Activated CD4-positive, alpha-beta T cell treated with anti-CD3 and anti-CD28 coated beads, Interleukin-2, amount 50 U/mL, for 1 hour (primary cell): ENCODE measurements at places on chromosomes 11 and 22.
A peak's percentile ranks its signal among the peaks of the same experiment; 100 is the strongest.

DNA sequence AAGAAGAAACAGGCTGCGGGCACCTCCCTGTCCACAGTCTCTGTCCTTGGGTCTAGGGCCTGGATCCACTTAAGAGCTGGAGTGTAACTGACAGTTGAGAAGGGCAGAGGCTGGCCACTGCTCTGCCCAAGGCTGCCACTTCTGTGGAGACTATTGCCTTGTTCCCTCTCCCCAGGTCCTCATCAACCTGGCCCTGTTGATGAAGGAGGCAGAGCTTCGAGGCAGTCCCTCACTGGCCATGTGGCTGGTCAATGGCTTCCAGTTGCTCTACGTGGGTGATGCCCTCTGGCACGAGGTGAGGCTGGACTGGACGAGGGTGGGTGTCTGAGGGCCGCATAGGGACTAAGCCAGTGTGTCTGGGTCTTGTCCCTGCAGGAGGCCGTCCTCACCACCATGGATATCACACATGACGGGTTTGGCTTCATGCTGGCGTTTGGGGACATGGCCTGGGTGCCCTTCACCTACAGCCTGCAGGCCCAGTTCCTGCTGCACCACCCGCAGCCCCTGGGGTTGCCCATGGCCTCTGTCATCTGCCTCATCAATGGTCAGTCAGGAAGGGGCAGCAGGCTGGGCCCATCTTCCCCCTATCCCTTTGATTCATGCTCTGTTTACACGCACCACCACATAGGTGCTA lies 2.8 kb downstream of the ZNHIT2 start:
- DNase-seq = no peak

DNA sequence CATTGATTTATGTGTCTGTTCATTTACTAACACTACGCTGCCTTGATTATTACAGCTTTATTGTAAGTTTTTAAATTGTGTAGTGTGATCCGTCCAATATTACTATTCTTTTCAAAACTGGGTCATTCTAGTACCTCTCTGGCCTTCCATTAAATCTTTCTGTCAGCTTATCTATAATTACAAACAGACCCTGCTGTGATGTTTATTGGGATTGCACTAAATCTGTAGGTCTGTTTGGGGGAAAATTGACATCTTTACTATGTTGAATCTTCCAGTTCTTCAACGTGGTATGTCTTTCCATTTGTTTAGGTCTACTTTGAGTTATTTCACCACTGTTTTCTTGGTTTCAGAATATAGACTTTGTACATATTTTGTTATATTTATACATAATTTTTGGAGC lies 15.6 kb downstream of the CABIN1 start:
- DNase-seq = no peak

- no peak for DNase-seq
These were observed 21.8 kb downstream of the PRR5 start for GRCh38 chr22:44723801-44724200.

DNA sequence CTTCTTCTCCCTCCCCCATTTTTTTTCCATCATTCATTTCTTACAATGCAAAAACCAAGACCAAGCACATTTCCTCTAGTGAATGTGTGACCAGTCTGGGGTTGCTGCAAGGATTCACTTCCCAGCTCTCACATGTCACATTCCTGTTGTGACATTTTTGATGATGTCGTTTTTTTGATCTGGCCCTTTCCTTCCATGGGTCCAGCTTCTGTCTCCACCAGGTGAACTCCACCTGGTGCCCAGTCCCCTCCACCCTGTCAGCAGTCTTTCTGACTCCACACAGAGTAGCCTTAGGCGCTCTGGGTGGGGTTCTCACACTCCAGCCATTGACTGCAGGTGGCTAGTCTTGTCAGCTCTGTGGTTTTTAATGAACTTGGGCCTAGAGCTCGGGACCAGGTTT lies 15.6 kb downstream of the PANX1 start:
- no peak for DNase-seq

DNA sequence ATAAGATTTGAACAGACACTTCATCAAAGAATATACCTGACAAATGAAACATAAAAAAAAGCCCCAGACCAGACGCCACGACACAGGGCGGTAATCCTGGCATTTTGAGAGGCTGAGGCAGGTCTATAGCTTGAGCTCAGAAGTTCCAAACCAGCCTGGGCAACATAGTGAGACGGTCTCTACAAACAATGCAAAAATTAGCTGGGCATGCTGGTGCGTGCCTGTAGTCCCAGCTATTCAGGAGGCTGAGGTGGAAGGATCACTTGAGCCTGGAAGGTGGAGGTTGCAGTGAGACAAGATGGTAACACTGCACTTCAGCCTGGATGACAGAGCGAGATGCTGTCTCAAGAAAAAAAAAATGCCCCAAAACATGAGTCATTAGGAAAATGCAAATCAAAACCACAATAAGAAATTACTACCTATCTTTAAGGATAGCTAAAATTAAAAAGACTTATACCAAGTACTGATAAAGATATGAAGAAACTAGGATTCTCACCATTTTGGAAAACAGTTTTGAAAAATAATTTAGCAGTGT lies 91.7 kb upstream of the GRAMD1B start:
- no peak for DNase-seq

- DNase-seq = peak; percentile 7
These were observed 39.0 kb downstream of the RRAS2 start for GRCh38 chr11:14320020-14320419.

GRCh38 chr22:45645150-45645525 lies 26.5 kb upstream of the ATXN10 start:
- no peak for DNase-seq

DNA sequence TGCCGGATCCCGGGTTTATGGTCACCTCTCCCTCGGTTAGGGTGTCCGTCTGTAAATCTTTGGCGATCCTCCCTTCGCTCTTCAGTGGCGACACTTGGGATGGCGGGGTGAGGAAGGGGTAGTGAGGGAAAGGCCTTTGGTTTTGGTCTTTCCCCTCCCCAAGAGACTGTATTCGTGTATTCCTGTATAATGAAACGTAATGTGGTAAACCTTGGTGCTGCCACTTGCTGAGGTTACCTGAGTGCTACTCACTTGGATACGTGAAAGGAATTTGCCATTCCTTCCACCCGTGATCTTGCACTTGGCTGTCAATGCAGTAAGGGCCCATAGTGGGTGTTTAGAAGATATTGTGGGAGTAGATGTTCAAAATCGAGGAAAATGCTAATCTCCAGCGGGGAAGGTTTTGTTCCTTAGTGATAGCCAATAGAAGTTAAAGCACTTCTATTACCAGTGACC lies 578 bp upstream of the NUP160 start:
- no peak for DNase-seq

- no peak for DNase-seq
These were observed 36.1 kb downstream of the ME3 start for GRCh38 chr11:86636275-86636674.

GRCh38 chr22:23565915-23566704 lies 14.0 kb downstream of the IGLL1 start:
- no peak for DNase-seq

- no peak for DNase-seq
These were observed 21.6 kb downstream of the ZFP91 start for GRCh38 chr11:58600510-58600909.

- DNase-seq = no peak
These were observed 17.0 kb upstream of the CHADL start for GRCh38 chr22:41257696-41258095.

DNA sequence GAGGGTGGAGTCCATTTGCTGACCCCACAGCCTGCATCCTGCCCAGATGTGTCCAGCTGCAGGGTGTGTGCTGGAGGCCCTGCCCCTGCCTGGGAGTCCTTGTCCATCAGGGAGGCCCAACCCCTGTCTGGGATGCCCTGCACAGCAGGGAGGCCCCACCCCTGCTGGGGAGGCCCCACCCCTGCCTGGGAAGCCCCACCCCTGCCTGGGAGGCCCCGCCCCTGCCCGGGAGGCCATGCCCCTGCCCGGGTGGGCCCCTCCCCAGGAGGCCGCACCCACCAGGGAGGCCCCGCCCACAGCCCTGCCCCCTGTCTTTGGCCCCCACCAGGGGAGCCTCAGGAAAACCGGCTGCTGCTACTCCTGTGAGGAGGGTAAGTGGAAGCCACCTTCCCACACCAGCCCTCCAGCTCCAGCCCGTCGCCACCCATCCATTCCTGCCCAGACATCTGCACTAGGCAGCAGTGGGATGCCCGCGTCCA lies 37.2 kb downstream of the MUC5B start:
- peak; percentile 34 for DNase-seq

GRCh38 chr11:26761361-26761809 lies 39.5 kb upstream of the SLC5A12 start:
- DNase-seq = no peak

- DNase-seq = no peak
These were observed 4.5 kb upstream of the TPP1 start for GRCh38 chr11:6623391-6624363.

GRCh38 chr11:35891096-35891495 lies 52.8 kb upstream of the LDLRAD3 start:
- no peak for DNase-seq

DNA sequence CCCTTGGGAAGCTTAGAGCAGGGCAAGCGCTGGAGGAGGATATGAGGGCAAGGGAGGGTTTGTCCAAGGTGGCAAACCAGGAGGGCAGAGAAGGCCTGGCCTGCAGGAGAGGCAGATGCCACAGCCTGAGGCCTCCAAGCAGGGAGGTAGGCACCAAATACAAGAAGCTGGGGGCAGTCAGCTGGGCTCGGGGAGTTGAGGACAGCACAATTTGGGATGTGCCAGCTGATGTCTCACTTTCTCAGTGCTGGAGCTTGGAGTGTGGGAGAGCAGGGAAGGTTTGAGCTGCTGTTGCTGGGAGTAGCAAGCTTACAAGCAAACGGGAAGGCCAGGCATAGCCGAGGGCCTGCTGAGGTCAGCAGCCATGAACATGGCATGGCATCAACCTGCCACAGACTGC lies 4.0 kb downstream of the ZDHHC24 start:
- DNase-seq = no peak

DNA sequence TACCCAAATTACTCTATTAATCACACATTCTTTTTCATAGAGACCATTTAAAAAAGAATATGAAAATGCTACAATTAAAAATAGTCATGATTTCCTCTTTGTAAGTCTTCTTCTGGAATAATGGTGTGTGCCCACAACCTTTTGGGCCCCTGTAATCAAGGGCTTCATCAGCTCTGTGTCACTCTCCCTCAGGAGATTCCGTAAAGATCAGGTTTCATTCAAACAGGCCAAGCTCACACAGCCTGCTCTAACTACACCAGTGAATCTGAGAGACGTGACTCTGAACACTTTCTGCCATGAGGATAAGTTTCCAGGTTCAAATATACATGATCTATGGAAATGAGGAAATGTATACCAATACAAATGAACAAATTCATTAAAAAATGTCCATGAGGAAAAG lies 9.5 kb downstream of the DRICH1 start:
- DNase-seq = no peak

GRCh38 chr22:46192210-46192993 lies 42.1 kb downstream of the PPARA start:
- DNase-seq = no peak

- no peak for DNase-seq
These were observed 655.7 kb downstream of the METTL15 start for GRCh38 chr11:28763876-28764275.

GRCh38 chr11:57214494-57214893 lies 22.6 kb downstream of the APLNR start:
- DNase-seq = no peak

- DNase-seq = no peak
These were observed 557.9 kb upstream of the CADM1 start for GRCh38 chr11:116062129-116062489.

GRCh38 chr11:47278769-47279168 lies 8.8 kb downstream of the MADD start:
- DNase-seq = no peak

DNA sequence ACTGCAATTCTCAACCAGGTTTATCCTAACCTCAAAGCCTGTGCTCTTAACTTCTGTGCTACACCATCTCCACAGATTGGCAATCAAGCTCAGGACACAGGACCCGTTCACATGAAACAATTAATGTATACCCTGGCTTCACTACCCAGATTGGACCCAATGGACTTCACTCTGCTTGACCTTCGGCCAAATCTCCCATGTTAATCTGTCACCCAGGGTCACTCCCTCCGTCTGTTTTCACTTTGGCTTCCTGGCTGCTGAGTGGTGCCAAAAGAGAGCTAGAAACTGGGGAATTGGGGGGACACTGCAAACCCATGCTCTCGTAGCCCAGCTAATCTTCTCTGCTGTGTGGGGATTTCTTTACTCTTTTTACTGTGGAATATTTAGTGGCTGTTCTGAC lies 216.1 kb upstream of the ZC3H12C start:
- no peak for DNase-seq

GRCh38 chr11:132068556-132068955 lies 698.1 kb downstream of the NTM start:
- no peak for DNase-seq

GRCh38 chr11:130553306-130553705 lies 104.9 kb downstream of the ADAMTS15 start:
- no peak for DNase-seq

GRCh38 chr11:71240865-71241691 lies 11.3 kb downstream of the SHANK2 start:
- DNase-seq = no peak

DNA sequence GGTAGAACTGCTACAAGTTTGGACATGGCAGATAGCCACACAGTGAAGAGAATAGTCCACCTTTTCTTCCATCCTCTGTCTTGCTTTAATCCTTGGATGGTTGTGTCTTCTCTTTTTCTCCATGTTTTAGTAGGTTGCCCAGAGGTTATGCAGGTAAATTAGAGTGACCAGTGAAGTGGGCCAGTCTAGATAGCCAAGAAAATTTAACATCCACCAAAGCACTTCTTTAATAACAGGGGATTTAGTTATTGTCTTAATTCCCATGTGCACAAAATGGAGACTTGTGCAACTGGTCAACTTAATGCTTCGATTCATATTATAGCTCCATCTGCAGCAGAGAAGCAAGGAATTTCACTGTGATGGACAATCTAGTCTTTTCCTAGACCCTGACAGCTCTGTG lies 58.8 kb upstream of the RCN1 start:
- no peak for DNase-seq

- DNase-seq = peak; percentile 45
These were observed 52.0 kb upstream of the THY1 start for GRCh38 chr11:119474682-119475596.

GRCh38 chr22:20618488-20618887 lies 111.1 kb downstream of the MED15 start:
- DNase-seq = no peak

- DNase-seq = peak; percentile 45
These were observed 38.2 kb downstream of the BRD1 start for GRCh38 chr22:49789289-49790141.

DNA sequence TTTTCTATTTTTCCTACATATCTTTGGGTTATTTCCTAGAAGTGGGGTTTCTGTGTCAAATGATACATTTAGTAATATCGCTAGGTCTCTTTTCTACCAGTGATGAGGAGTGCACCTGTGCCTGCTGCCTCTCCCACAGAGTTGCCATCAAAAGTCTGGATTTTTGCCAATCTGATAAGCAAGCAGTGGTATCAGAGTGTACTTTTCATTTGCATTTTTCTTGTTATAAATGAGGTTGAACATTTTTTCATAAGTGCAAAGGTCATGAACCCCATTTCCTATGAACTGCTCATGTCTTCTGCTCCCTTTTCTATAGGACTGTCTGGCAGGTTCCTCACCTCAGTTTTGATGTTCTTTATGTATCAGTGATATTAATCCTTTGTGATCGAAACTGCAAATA lies 1.7 kb downstream of the TRPM5 start:
- DNase-seq = no peak

- no peak for DNase-seq
These were observed 735.9 kb downstream of the NTM start for GRCh38 chr11:132106096-132106982.
